Suppressor macrophage (primary cell): ENCODE measurements at places on chromosomes 2 and 18.

GRCh38 chr2:174477759-174478158 lies 9.1 kb downstream of the GPR155 start:
- no peak for DNase-seq

GRCh38 chr2:224278531-224278930 lies 123.4 kb downstream of the FAM124B start:
- DNase-seq = no peak

DNA sequence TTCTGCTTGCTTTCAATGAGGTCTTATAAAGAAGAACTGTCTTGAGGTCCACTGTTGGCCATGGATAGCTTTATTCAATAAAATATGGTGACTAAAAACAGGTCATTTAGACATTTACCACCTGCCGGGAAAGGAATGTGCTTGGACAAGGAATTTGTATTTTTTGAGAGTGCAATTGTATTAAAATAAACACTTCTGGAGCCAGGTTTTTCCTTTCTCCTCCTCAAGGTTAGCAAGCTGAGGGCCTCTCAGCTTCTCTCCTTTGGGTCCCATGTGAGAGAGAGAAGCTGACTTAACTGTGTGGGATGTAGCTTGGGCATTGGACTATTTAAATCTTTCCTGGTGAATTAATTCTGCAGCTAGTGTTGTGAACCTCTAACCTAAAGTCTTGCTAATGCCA lies 321.0 kb downstream of the MEIS1 start:
- DNase-seq = no peak

GRCh38 chr2:132871831-132872230 lies 201.8 kb upstream of the LYPD1 start:
- DNase-seq = no peak

DNA sequence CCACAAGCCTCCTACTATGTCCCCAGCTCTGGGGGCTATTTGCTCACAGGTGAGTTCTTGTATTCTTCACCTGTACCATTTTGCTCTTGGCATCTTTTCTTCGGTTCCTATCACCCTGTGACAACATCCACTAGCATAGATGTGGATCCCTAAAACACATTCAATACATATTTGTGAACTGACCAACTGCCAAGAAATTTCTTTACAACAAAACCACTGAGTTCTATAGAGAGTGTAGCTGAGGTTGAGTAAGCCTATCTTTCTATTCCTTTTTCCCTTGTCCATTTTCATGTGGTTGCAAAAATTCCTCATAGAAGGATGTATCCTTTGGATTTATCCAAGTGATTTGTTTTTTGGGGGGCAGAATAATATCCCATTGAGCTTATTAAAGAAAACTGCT lies 192.7 kb upstream of the ITGA4 start:
- DNase-seq = no peak

GRCh38 chr2:25340181-25340921 lies 1.4 kb downstream of the DNMT3A start:
- DNase-seq = peak; percentile 56

DNA sequence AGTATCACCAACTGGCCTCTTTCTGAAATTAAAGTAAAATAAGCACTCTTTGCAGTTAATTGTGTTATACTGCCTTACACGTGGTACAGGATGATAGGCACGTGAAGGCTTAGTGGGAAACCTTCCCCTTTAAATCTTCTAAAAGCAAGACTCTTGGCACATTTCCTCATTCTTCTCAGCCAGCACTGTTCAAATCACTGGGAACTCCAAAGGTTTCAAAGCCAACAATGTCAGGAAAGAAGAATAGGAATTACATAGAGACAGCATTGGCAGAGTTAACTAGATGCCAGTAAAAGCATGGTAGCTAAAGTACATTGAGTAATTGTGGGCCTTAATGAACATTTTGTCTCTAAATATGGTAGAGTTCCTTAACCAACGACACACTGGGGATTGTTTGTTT lies 96.4 kb downstream of the DTNA start:
- no peak for DNase-seq

GRCh38 chr2:240895656-240896388 lies at the start of gene MAB21L4:
Gene MAB21L4, minus strand, starts transcription at chr2:240896156. Its CDS starts 159 bp downstream, at chr2:240895997.
- no peak for DNase-seq

GRCh38 chr2:84858123-84858522 lies 22.8 kb downstream of the TRABD2A start:
- DNase-seq = no peak

DNA sequence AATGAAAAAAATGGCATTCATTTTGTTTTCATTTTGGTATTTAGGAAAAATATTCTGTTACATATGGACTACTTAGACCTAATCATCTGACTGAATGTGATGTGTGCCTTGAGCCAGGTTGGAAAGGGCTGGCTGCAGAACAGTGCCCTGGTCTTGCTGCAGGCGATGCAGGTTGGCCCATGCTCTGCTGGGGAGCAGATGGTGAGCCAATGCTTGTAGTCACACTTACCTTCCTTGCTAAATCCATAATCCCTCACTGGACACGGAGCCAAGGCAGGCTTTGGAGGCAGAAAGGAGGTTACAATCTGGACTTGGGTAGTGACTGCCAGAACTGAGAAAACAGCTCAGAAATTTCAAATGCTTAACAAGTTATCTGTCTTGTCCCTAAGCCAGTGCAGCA lies 228.7 kb downstream of the ARHGAP15 start:
- no peak for DNase-seq
